ENCODE measurements at places on chromosomes 2 and 18. TPM values are rescaled to one million over a fixed set of nuclear protein-coding genes. Genes with fewer than 3 reads are reported as not detected.

DNA sequence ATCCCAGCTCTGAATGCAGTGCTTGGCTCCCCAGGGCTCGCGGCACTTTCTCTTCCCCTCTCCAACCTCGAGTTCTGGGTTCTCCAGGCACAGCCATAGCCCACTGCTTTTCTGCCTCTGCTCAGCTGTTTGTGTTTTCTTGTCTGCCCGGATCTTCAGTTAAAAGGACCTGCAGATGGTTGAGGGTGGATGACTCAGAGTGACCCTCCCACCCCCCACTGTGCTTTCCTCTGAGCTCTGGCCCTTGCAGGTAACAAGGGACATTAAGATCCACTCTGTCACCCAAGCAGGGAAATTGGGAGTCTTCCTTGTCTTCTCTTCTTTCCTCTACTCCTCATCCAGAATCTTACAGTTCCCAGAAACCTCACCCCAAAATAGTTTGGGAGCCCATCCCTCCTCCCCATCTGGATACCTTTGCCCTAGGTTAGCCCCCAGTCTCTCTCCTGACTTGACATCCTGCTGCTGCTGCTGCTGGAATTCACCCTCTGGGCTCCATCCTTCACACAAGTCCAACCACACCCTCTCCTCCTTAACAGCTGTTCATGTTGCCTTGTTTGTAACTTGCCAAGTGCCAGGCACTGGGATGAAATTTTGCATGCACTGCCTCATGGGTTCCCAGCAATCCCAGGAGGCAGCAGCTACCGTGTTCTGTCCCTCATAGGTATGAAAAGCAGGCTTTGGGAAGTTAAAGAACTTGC, 157.9 kb upstream of the TTC39C start:
- DNase-seq: no peak

GRCh38 chr2:215611609-215612386, 175.9 kb upstream of the FN1 start:
- no peak for DNase-seq

- no peak for DNase-seq
These were observed 68.6 kb downstream of the SMIM21 start for GRCh38 chr18:75358928-75359327.

- DNase-seq: no peak
These were observed 744.4 kb downstream of the KCNJ3 start for GRCh38 chr2:155442755-155443372.

DNA sequence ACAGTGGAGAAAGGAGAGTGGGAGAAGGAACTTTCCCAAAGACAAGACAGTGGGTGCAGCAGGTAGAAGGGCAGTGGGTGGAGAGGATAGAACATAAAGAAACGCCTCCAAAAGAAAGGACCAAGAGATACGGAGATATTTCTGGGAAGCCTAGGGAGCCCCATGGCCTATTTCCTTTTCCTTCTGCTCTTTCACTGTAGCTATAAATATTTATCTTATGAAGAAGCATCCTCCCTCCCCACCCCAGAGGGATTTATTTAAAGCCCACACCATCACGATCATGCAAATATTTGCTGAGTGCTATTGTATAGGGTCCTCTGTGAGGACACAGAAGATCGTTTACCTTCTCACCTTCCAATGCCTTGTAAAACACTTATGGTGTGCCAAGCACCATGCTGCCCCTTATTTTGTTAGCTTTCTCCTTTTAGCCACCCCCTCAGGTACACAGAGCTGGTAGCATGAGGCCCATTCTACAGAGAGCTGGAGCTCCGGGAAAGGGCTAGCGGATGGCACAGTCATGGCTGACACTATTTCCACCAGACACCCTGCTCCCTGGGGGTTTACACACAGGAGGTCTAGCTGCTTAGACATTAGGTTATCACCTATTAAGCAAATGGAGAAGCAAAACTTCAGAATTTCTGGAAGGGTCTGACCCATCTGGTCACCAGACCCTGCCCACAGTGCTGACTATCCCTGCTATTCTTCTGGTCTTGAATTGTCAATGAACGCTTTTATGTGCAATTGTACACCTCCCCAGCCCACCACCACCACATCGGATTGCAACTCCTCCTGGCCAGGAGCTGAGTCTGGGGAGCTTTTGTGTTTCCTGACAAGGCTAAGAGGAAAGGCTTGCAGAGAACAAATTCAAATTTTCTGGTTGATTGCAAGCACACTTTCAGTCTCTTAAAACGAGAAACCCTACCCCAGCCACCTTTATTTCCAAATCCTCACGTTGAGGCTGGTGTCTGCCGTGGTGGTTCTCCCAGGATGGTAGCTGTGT, 91.8 kb upstream of the KLF7 start:
- DNase-seq: no peak

- no peak for DNase-seq
These were observed at the start of gene REEP1 for GRCh38 chr2:86337244-86337835. Gene REEP1 (minus strand): TSS chr2:86337626. CDS start chr2:86337510, 116 bp downstream.

DNA sequence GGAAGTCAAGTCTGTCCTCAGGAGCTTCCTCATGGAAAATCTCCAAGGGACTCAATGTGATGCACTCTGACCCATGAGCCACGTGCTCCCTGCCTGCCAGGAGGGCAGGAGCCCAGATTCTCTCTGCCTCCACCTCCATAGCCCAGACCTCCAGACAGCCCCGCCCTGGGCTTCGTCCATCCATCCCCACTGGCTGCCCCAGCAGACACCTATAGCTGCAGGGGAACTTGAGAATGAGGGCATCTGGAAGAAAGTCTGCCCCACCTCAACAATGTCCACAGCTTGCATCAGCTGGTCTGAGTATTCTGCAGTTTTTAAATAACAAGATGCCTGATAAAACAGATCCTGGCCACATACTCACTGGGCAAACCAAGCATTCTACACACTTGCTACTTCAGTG, 418.8 kb upstream of the SMIM21 start:
- no peak for DNase-seq

GRCh38 chr2:121450301-121450700, 80.4 kb upstream of the RNU4ATAC start:
- DNase-seq: no peak

DNA sequence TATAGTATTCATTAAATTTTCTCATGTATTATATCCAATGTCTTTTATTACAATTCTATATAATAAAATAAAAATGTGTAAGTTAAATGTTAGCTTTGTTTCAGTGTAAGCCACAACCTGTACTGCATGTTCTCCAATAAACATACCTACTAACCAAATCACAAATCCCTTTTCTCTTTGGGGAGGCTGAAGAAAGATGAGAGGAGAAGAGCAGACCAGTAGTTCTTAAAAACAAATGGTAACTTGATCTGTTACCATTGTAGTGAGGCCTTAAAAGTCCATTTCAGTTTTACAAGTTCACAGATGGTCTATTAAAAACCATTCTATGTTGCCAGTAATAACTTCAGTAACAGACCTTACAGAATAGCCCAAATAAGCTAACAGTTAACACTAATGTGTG, 100.5 kb downstream of the SOS1 start:
- DNase-seq: no peak

GRCh38 chr2:98713332-98714015, 17.5 kb downstream of the MGAT4A start:
- no peak for DNase-seq

GRCh38 chr2:205411558-205411957, 270.7 kb upstream of the NRP2 start:
- no peak for DNase-seq

DNA sequence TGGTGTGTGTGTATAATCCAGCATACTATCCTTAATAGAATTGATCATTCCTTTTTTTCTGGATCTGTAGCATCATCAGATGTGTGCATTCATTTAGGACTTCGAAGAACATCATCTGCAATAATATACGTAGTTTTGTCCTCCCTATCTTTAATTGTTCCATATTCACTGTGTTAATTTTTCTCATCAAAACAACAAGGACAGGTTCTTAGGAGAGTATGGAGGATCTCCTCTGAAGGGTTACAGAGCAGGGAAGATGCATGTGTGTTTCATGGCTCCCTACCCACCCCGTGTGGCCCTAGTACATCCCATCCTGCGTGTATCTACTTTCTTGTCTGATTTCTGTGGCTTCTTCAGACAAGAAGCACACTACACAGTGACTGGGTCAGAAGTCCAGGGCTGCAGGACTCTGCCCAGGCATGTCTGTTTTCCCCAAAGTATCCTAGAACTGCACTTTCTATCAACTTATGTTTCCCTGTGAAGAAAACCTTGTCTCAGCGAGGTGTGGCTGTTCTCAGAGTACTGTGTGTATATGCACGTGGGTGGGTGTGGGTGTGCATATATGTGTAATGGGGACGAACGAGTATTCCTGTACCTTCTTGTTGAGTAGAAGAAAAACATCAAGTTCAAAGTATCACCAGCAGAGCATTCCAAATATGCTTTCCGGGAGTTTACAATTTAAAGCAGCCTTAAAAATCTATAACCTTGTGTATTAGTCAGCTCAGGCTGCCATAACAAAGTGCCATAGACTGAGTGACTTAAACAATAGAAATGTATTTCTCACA, 220.4 kb upstream of the FOSL2 start:
- DNase-seq: no peak

DNA sequence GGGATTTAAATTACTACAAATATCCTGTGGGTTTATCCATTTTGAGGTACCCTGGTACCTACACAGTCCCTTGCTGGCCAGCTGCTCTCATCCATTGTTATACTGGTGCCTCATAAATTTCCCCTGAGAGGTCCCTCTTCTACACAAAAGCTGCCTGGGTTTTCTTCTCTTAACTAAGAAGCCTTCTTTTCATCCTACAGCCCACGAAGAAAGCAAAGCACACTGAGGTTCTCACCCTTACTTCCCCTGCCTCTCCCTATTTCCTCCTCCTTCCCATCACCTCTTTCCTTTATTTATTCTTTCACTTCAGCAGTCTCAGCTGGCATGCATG, 154.9 kb downstream of the CSRNP3 start:
- no peak for DNase-seq

DNA sequence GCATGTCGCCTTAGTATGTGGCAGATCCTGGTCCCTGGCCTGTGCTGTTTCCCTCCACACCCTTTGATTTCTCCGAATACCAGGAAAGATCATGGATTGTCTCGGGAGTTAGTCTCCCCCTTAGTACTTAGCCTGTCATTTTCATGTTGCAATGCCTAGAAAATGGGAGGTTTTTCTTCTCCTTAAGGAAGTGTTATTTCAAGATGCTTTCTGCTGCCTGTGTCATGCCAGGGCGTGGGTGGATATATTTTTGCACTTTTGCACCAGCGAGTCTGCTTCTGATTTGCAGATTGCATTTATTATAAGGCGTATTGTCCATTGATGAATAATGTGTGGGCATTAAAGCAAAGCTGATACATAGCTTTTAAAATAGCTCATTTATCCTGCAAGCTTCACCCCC, 223.5 kb downstream of the NEDD4L start:
- no peak for DNase-seq

GRCh38 chr2:147851244-147851930, 6.6 kb downstream of the ACVR2A start:
- no peak for DNase-seq

Gene GCG
- not detected for total RNA-seq

Gene RNU2-63P
- not detected for total RNA-seq

Gene REG1B
- not detected for total RNA-seq

Gene MYO5B
- 40.7 TPM for total RNA-seq

Gene DYSF
- total RNA-seq: 3.0 TPM

Gene ITGA4
- 0.72 TPM for total RNA-seq

Gene MC2R
- not detected for total RNA-seq

Gene HOXD10
- 0.56 TPM for total RNA-seq

Gene BOLL
- total RNA-seq: not detected

Data from suprapubic skin (tissue), 4 donors.